ENCODE measurements at places on chromosomes 2 and 18.

DNA sequence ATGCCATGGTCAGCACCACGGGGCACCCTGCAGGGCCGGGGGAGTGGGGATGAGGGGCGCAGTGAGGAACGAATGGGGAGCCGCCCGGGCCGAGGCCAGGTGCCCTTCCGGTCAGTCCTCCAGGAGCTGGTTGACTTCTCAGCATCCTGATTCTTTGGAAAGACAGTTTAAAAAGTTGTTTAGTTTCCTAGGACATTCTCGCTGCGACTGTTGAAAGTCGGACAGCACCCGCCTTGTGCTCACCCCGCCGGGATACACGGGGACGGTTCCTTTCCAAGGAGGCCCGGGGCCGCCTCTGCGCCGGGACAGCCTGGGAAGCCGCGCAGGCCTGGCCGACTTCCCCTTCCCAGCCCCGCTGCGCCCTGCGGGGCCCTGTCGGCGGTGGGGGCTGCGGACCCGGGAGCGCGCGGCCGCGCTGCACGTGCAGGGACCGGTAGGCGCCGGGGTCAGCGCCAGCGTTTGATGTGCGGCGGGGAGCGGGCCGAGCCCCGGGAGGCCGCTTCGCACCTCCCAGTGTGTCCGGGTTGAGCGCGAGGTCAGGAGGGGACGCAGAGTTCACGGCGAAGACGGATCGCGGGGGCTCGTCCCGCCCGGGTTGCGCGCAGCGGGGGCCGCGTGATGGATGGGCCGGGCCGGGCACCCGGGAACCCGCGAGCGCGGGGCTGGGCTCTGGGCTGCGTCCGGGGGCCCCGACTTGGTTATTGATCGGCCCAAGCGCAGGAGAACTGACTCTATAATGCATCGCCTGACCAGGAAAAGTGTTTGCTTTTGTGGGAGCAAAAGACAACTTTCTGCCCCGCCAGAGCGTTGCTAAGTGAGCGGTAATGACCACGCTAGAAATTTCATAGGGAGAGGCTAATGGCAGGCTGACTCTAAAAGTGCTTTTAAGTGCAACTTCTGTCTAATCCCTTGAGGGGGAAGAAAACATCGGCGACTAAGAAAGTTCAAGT lies 28.0 kb upstream of the SMIM21 start:
- H3K36me3 ChIP-seq = no peaks in the 10 kb centered on the region
- H3K27ac ChIP-seq = no peak overlapping the region
- no peaks in the 10 kb centered on the region for H3K27me3 ChIP-seq
- DNase-seq = no peak

GRCh38 chr2:7632420-7632819 lies 715.2 kb downstream of the RNF144A start:
- DNase-seq = no peak
- H3K4me1 ChIP-seq = no peaks in the 10 kb centered on the region
- no peaks in the 10 kb centered on the region for H3K27me3 ChIP-seq
- H3K36me3 ChIP-seq = no peaks in the 10 kb centered on the region
- no peak overlapping the region for H3K27ac ChIP-seq

- no peak for DNase-seq
- H3K27ac ChIP-seq = no peak overlapping the region
- no peak overlapping the region for H3K4me3 ChIP-seq
- H3K4me1 ChIP-seq = no peaks in the 10 kb centered on the region
These were observed 28.6 kb upstream of the NEMP2 start for GRCh38 chr2:190563109-190563508.

DNA sequence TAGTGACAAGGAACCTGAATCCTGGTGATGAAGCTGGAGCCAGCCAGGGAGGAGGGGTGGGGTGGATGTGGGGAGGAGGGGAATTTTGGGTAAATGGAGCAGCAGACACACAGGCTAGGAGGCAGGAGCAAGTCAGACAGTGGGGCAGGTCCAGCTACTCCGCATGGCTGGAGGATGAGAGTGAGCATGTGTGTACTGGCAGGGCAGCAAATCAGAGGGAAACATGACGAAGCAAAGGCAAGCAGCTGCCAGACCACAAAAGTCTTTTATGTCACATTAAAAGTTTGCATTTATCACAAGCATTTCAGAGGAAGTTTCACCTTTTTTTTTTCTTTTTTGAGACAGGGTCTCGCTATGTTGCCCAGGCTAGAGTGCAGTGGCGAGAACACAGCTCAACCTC lies 11.9 kb upstream of the KIDINS220 start:
- no peaks in the 10 kb centered on the region for H3K36me3 ChIP-seq
- no peak for DNase-seq
- no peaks in the 10 kb centered on the region for H3K4me1 ChIP-seq
- H3K27me3 ChIP-seq = no peaks in the 10 kb centered on the region

- no peaks in the 10 kb centered on the region for H3K36me3 ChIP-seq
- no peak overlapping the region for H3K27ac ChIP-seq
- no peaks in the 10 kb centered on the region for H3K4me1 ChIP-seq
These were observed 154.3 kb downstream of the RAPGEF4 start for GRCh38 chr2:172889768-172890430.

- no peak for DNase-seq
- no peaks in the 10 kb centered on the region for H3K4me1 ChIP-seq
- H3K36me3 ChIP-seq = no peaks in the 10 kb centered on the region
- no peak overlapping the region for H3K4me3 ChIP-seq
- H3K27me3 ChIP-seq = peaks cover 11% of the 10 kb centered on the region
These were observed 1.4 kb upstream of the KCNG3 start for GRCh38 chr2:42495234-42495581.

- no peak overlapping the region for H3K27ac ChIP-seq
- no peaks in the 10 kb centered on the region for H3K27me3 ChIP-seq
- no peak for DNase-seq
- peaks cover 13% of the 10 kb centered on the region for H3K4me1 ChIP-seq
- H3K36me3 ChIP-seq = no peaks in the 10 kb centered on the region
These were observed 5.0 kb downstream of the GAD1 start for GRCh38 chr2:170821531-170822289.

- H3K27me3 ChIP-seq = no peaks in the 10 kb centered on the region
- no peak for DNase-seq
- no peaks in the 10 kb centered on the region for H3K36me3 ChIP-seq
- H3K27ac ChIP-seq = no peak overlapping the region
- H3K4me3 ChIP-seq = no peak overlapping the region
- no peaks in the 10 kb centered on the region for H3K4me1 ChIP-seq
These were observed 299.1 kb downstream of the NRXN1 start for GRCh38 chr2:50732796-50733195.

GRCh38 chr18:24014986-24015638 lies 558 bp downstream of the TTC39C start:
- DNase-seq = peak; percentile 66
- no peaks in the 10 kb centered on the region for H3K36me3 ChIP-seq
- H3K4me3 ChIP-seq = peak overlapping the region; percentile 84
- H3K27ac ChIP-seq = peak overlapping the region; percentile 80
- H3K27me3 ChIP-seq = no peaks in the 10 kb centered on the region

- no peaks in the 10 kb centered on the region for H3K36me3 ChIP-seq
- no peak for DNase-seq
- H3K27me3 ChIP-seq = no peaks in the 10 kb centered on the region
- no peak overlapping the region for H3K4me3 ChIP-seq
- no peaks in the 10 kb centered on the region for H3K4me1 ChIP-seq
These were observed 225.7 kb upstream of the SPOPL start for GRCh38 chr2:138275881-138276280.

DNA sequence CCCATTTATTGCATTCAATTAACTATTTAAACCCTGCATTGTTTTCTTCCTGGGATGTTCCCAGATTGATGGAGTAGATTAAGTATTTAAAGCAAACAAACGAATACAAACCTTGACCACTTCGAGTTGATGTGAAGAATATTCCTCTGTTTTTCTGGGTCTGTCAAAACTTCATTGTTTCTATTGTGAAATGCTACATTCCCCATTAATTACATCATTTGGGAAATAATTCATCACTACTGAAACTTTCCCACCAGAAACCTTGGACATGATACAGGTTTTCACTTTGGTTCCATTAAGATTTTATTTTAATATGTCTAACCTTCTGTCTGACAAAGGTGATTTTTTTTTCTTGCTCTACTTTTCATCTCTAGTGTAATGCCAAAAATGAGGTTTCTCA lies 365.1 kb upstream of the ETAA1 start:
- H3K4me1 ChIP-seq = no peaks in the 10 kb centered on the region
- H3K27ac ChIP-seq = no peak overlapping the region
- no peaks in the 10 kb centered on the region for H3K27me3 ChIP-seq
- DNase-seq = no peak
- H3K36me3 ChIP-seq = no peaks in the 10 kb centered on the region
